Kidney glomerular epithelial cell (primary cell): ENCODE measurements at places on chromosomes 3 and 15.

DNA sequence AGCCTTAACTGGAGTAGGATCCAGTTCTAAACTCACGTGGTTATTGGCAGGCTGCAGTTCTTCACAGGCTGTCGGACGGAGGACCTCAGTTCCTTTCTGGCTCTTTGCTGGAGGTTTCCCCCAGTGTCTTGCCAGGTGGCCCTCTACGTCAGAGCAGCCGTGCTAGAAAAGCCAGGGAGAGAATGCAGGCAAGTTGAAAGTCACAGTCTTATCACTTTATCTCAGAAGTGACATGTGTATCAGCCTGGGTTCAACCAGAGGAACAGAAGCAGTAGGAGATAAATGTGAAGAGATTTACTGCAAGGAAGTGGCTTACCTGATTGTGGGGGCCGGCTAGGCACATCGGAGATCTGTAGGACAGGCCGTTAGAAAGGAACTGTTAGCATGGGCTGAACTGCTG lies 125.3 kb upstream of the BNIP2 start:
- no peak for DNase-seq

DNA sequence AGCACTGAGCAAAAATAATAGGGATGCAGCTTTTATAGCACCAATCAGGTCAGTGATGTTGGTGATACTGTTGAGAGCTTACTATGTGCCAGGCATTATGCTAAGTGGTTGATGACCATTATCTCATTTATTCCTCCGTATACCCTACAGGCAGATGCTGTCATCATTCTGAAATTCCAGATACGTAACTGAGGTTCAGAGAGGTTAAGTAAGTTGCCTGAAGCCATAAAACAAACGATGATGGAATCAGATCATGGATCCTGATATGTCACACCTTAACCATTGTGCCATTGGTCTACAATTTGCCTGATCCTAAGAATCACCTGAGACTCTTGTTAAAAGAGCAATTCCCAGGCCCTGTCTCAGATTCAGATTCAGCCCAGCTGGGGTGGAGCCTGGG lies 49.5 kb downstream of the ST6GAL1 start:
- DNase-seq: no peak

GRCh38 chr3:170033489-170033888 lies 4.3 kb upstream of the GPR160 start:
- DNase-seq: no peak

DNA sequence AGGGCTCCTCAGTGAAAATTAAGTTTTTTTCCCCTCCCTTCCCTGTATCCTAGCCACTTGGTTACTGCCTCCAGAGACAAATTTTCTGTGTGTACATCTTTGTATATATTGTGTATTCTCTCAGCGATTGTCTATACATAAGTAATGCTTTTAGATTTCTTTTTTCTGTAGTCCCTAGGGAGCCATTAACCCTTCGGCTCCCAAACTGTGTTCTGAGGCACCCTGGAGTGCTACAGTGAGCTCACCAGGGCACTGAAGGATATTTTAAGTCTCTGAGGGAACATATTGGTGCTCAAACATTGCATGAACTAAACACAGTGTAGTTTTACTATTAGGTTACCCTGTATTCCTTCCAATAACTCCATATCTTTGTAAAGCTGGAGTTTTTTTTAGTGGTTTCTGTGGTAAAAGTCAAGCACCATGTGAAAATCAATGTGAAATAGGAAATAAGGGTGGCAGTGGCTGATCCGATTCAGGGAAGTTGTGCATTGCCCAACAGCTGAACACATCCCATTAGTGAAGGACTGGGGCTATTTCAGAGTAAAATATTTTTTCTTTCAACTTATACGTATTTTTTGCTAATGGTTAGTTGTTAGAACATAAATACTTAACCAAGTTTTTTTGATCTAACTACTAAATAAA lies 43.0 kb downstream of the USP13 start:
- DNase-seq: no peak

DNA sequence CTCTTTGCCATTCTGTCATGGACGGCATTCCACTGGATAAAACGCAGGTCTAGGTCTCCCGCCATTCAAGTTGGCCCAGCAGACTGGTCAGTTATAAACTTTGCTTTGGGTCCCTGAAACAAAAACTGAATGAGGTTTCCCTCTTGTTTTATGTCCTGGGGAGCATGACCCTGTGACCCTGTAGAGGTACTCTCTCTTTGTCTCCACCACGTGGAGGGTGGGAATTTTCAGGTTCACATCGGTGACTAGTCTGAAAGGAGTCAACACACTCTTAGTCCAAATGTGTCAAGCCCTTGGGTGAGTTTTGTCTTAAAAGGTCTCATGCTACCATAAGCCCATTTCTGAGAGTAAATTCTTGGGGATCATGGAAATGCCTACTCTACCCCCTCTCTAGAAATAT lies 139.9 kb downstream of the PLCH1 start:
- DNase-seq: no peak

GRCh38 chr15:85289677-85290365 lies 90.6 kb upstream of the AKAP13 start:
- DNase-seq: peak; percentile 40

GRCh38 chr3:46898321-46899150 lies 21.0 kb downstream of the PTH1R start:
- no peak for DNase-seq

- DNase-seq: no peak
Observed at GRCh38 chr15:33145447-33145846, 49.1 kb downstream of the FMN1 start.
